ENCODE measurements at places on chromosomes 12 and 14.

DNA sequence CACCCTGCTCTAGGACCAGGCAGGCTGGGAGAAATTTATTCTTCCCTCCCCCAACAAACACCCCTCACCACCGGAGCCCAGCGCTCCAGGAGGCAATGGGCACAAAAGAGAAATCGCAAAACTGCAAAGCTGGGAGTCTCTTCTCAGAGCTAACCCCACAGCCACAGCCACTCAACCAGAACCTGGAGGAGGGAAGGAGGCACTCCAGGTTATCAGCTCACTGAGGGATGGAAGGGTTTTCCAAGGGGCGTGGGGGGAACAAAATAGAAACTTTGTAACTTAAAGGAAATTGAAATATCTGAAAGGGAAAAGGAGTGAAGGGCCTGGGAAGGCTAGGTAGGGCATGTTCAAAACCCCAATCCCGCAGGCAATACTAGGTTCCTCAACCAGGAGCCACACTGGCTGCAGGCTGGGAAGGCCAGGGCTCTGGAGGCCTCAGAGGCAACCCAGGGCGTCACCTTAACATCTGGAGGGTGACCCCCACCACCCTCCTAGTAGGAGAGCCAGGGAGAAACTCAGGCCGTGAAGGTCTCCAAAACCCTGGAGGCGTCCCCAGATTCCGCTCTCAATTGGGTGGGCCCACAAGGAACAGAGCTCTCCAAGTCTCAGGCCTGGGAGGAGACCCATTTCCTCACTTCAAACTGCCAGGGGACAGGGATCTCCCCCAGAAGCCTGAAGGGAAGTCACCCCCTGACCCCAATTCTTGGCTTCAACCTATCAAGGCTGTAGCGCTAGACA, 3.2 kb downstream of the KDM2B start:
- DNase-seq: no peak

- DNase-seq: peak; percentile 17
Observed at GRCh38 chr12:122421187-122421820, 1.2 kb downstream of the CLIP1 start.

- DNase-seq: no peak
Observed at GRCh38 chr12:93169536-93169935, 208.2 kb upstream of the NUDT4 start.

GRCh38 chr12:44223736-44224135, 387.9 kb downstream of the TMEM117 start:
- DNase-seq: no peak

DNA sequence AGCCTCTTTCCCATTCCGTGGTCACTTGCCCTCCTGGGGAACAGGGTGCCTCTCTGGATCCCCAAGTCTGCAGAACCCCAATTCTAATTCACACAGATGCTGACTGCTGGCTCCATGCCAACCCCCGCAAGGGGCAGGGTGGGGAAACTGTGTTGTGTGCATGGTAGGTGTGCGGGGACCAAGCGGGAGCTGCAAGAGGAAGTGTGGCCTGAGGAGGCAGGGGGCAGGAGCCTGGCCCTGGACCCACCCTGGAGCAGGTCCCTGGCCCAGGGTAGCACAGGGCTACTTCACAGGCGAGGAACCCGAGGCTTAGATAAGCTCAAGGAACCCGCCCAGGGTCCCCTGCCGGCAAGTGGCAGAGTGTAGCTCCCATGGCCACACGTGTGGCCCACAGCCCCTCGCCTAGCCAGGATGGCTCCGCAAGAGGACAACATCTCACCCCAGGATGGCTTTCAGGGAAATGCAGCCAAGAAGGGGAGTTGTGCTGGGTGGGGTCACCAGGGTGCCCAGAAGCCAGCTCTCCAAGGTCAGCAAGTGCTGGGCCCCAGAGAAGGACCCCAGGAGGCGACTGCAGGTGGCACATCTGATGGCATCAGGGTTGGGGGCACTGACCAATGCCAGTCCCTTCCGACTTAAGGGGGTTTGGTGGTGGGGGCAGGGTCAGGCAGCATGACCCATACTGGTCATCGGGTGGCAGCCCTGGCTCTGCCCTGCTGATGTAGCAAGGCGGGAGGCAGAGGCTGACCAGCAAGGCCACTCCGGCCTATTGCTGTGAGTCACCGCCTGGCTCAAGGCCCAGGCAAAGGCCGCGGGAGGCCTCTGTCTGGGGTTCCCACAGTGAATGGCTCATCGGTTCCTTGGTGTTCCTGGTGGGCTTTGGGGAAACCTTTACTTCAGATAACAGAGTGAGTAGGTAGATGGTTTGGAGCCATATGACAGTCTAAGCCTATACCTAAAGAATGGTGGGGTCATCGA, 37.3 kb upstream of the EML1 start:
- no peak for DNase-seq

DNA sequence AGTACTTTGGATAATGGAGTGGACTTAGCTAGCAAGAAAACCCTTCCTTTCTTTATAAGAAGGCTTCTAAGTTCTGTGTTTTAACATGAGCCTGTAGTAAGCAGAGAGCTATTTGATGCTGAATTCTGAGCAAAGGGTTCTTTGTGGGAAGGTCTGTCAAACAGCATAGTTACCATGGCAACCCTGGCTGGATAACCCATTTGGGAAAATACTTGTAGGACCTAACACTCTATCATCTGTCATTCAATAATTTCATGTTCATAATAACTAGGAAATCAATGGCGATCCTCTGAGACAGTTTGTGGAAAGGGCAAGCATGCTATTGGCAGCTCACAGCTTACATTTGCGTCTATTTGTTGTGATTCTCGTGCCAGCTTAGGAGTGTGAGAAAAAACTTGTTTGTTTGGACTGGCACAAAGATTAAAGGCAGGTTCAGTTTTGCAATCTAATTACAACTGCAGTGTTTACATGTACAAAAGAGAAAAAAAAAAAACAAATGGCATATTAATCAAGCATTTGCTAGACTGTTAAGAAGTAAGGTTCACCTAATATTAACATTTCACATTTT, 219.2 kb downstream of the PDZRN4 start:
- DNase-seq: no peak
